NCI-H2081 treated with DMSO at 0.1 percent for 48 hours (cell line): ENCODE measurements at places on chromosomes 12 and 14.
A peak's percentile ranks its signal among the peaks of the same experiment; 100 is the strongest.

DNA sequence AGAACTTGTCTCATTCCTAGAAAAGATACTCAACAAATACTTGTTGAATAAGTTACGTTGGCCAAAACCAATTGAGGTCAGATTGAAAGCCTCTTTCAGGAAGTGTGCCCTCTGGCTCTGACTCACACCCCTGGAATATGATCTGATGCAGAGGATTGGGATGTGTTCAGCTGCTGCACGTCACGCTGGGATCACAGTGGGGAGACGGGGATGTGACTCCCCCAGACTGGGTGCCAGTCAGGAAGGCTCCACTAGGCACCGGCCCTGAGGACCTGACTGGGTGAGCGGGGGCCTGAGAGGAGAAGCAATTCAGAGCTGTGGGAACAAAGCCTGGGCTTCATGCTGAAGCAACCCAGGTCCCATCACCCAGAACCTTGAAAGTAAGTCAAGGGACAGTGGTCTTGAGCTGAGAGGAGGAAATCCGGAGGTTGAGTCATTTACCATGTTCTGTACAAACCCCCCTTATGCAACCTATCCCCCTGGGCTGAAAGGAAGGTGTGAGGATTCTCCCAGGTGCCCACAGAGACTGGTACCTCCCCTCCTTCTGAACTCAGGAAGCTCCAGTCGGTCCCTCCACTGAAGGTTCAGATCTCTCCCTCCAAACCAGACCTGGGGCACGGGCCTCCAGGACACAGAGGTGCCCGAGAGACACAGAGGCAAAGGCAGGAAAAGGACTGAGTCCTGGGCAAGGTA is 3.9 kb downstream of the CEBPE start:
- DNase-seq: no peak

DNA sequence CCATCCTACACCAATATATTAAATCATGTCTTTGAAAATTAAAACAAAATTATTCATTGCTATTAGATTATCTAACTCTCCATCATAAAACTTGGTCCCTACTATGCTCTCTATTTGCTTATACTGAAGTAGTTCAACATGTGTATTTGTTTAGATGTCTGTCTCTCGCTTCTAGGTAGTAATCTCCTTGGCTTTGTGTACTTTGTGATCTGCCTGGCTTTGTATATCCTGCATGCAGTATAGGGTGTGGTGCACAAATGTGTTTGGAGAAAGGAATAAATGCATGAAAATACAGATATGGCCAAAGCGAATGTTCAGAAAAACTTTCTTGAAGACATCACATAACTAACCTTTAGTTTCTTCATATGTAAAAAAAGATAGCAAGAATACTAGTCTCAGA is 246.6 kb upstream of the LRFN5 start:
- no peak for DNase-seq

DNA sequence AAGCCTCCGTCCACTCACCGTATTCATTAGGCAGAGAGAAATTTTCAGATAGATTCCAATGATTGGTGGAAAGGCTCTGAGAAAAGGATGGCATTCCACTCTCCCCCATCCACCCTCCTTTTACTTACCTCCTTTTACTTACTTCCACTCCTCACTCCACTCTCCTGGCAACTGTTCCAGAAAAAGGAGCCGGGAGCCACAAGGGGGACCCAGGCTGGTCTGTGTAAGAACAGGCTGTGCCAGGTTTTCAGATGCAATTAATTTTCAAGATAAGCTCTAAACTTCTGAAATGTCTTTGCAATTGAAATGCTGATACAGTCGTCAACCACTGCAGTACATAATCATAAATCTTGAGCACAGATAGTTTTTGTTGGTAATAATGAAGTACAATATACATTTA is 248.8 kb downstream of the ANO6 start:
- DNase-seq: no peak

- DNase-seq: no peak
Observed at GRCh38 chr14:98244162-98244948, 1027.6 kb downstream of the BCL11B start.

DNA sequence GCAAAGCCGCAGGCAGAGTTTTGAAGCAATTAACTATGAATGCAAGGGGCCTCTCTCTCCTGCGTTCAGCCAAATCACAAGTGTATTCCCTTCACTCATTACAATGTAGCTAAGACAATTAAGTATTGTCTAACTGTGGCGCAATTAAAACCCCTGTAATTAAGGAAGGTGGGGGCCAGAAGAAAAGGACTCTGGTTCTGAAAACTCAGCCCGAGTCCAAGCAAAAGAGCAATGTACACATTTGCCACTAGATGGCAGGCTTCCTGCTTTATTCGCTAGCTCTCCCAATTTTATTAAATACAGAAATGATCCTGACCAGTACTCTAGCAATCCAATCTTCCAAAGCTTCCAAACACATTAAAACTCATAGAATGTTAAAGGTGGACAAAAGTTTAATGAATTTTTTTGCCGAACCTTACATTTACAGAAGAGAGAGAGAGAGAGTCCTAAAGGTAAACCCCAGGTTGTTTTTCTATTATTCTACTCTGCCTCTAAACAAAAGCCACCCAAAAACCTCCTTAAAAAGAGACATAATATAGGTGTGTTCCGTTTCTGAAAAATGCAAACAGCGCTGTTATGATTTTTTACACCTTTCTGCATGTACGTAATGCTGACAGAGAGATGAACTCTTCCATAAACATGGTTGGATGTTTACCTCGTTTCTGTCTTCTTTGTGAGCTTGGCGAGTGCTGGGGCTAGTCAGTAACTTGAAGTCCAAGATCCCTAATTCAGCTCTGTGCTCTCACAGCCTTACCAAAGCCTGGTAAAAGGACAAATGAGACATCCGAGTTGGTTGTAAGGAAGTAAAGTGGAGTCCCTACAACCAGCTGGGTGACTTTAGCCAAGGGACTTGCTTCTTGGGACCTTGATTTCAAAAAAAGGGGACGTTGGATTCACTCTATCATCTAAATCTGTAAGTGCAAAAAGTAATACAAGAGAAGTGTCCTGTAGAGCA is 50.9 kb upstream of the VASH1 start:
- no peak for DNase-seq

GRCh38 chr14:101239065-101239464 is 322.2 kb upstream of the DIO3 start:
- DNase-seq: no peak

GRCh38 chr12:92464911-92465310 is 237.9 kb upstream of the PLEKHG7 start:
- no peak for DNase-seq

GRCh38 chr14:77364146-77364545 is 12.7 kb downstream of the TMED8 start:
- no peak for DNase-seq

- DNase-seq: no peak
Observed at GRCh38 chr12:68750506-68750905, 4.5 kb downstream of the SLC35E3 start.

GRCh38 chr14:99704037-99704436 is 19.9 kb downstream of the CYP46A1 start:
- DNase-seq: no peak

DNA sequence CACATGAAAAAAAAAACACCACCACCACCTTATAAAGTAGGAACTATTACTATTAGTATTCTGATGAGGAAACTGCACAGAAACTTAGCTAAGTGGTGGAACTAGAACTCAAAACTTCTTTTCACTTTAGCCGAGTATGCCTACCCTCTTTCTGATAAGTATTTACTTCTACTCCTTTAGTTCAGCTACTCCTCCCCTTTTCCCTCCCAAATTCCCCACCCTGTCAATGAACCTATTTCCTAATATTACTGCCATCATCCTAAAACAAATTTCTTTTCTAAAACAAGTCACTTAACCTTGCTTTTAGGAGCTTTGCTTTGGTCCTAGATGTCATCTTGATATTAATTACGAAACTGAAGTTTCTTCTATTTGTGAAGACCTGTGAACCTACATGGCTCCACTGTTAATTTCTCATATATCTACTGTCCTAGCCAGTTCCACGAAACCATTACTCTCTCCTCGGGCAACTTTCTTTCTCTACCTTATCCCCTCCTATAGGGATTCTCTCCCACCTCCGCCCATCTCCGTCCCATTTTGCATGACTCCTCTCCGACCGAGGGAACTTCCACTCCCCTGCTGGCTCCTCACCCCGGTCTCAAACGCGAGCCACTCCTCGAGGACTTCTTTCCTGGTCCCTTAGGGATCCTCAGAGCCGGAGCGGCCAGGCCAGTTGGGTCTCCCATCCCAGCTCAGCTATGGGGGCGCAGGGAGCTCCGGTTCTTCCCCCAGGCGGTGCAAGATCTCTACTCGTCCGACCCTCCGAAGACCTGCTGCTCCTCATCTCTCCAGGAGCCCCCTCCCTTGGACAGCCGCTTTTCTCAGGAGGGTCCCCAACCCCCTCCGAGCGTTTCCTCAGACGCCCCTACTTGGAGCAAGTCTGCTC is 1.1 kb downstream of the NUMB start:
- no peak for DNase-seq

DNA sequence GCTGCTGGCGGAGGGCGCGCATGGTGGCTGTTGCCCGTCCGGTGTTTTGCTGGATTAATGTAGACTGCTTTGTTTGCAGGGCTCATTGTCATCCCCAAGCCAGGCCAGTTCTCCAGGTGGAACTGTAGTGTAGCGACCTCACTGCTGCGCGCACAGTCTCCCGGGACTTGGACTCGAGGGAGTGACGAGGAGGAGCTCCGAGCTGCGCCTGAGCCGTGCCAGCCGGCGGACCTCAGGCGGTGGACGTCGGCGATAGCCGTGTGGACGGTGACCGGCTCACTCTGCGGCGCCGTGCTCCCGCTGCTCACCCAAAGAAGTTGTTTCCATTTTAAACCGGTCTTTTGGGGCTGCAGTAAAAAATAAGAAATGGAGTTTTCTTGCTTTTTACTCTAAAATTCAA is 82.2 kb downstream of the MOK start:
- no peak for DNase-seq

GRCh38 chr12:4957761-4958160 is 48.1 kb downstream of the KCNA1 start:
- DNase-seq: no peak

- no peak for DNase-seq
Observed at GRCh38 chr12:85299053-85299452, 19.0 kb downstream of the ALX1 start.

- DNase-seq: no peak
Observed at GRCh38 chr12:105897311-105897725, 241.4 kb downstream of the NUAK1 start.

GRCh38 chr12:99121546-99121945 is 476.5 kb downstream of the APAF1 start:
- DNase-seq: no peak

DNA sequence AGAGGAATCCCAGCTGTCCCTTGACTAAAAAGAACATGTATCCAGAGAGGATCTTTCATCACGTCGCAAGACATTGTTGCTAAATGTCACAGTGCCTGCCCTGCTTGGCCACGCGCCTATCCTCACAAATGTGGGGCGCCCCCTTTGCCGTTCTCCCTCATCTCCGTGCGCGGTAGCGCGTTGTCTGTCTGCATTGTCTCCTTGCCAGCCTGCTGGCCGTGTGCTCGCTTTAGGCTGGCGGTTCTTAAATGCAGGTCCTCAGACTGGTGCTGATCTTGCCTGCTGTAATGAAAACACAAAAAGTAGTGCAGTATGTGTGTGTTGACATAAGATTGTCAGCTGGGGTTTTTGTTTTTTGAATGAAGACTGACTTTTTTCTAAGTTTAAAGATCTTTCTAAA is 198.2 kb upstream of the RGS6 start:
- DNase-seq: no peak

DNA sequence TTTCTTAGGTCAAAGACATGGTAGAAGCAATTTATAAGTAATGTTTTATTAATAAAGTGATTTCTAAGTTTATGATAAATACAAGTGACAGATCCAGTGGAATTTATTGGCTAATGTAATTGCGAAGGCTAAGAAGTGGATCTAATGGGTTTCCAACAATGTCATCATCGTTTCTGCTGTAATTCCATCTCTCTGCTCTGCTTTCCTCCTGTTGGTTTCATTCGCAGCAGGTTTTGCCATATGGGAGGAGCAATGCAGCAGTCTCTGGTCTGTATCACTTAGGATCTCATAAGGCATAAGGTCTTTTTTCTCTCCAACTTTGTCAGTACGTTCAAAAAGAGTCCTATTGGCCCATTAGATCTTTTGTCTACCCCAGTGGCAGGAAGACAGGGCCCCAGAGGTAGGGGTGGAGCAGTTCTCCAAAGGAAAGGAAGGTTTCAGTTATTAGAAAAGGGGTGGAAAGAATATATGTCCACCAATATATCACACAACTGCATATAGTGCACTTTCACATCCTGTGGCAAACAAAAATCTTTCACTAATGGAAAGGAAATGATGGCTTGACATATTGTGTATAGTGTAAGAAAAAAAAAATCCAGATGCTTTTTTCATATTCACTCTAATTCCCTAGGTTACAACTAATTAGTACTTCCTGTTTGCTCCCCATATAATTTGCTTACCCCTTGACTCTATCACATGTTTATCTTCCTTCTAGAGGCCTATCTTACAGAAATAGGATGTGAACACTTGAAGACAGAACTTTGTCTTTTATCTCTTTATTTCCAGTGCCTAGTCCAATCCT is 451.3 kb downstream of the ZFP36L1 start:
- DNase-seq: no peak

GRCh38 chr14:101017806-101018560 is 114.5 kb upstream of the RTL1 start:
- no peak for DNase-seq

DNA sequence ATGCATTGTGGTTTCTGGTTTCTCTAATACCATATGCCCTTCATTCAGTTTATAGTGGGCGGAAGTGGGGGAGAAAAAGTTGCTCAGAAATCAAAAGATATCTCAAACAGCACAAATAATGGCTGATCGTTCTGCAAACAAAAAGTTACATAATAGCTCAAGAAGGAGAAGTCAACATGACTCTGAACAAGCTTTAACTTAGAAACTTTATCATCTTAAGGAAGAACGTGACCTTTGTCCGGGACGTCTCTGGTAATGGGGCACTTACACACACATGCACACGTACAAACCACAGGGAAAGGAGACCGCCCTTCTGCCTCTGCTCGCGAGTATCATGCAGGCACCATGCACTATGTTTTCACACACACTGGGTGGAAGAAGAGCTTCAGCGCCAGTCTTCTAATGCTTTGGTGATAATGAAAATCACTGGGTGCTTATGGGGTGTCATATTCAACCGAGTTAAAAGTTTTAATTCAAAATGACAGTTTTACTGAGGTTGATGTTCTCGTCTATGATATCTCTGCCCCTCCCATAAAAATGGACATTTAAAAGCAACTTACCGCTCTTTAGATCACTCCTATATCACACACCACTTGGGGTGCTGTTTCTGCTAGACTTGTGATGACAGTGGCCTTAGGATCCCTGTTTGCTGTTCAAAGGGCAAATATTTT is 4.7 kb downstream of the FOS start:
- no peak for DNase-seq

- no peak for DNase-seq
Observed at GRCh38 chr14:73913256-73913655, 26.6 kb downstream of the ZNF410 start.

- DNase-seq: no peak
Observed at GRCh38 chr14:51410897-51411296, 170.8 kb downstream of the TMX1 start.

GRCh38 chr12:5047094-5047493 is 3.4 kb downstream of the KCNA5 start:
- no peak for DNase-seq

- DNase-seq: peak; percentile 18
Observed at GRCh38 chr14:76920331-76921087, 94.3 kb downstream of the LRRC74A start.

- no peak for DNase-seq
Observed at GRCh38 chr12:122875590-122876220, 20.2 kb downstream of the VPS37B start.
